ENCODE measurements at places on chromosomes 2 and 18.
A peak's percentile ranks its signal among the peaks of the same experiment; 100 is the strongest.

DNA sequence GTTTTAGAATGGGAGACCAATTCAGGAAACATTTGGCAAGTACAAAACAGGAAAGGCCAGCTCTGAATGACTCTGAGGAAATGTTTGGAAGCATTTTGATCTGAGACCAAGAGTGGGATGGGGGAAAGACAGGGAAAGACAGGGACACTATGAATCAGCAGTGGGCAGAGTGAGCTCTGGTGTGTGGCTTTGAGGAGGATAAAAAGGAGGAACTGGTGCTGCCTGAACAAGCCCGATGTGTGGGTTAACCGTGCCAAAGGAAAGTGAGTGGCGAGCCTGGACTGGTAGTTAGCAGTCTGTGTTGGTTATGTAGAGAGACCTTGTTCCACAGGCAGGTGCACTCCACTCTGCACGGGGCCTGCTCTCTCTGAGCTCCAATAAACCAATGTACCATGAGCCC, 5.3 kb downstream of the MFSD6 start:
- no peak for DNase-seq

DNA sequence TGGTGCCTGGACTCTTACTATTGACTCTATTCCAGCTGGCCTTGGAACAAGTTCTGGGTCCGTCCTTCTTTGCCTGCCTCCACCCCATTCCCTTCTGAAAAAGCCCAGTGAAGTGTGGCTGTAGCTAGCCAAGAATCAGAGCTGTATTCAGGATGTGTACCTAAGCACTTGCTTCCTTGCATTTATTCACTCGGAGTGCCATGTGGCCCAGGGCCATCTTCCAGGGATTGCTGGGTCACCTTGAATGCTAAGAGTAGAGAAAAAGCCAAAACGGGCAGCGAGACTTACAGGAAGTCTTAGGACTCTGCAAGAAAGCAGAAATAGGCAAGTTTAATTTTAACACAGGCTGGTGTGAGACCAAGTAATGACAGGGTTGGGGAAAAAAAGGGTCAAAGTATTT, 4.1 kb downstream of the ITGA6 start:
- peak; percentile 29 for DNase-seq

- DNase-seq, result no peak
These were observed 80.8 kb downstream of the ANKRD44 start for GRCh38 chr2:197229509-197230443.

- no peak for DNase-seq
These were observed 79.6 kb upstream of the LCLAT1 start for GRCh38 chr2:30367232-30368070.

DNA sequence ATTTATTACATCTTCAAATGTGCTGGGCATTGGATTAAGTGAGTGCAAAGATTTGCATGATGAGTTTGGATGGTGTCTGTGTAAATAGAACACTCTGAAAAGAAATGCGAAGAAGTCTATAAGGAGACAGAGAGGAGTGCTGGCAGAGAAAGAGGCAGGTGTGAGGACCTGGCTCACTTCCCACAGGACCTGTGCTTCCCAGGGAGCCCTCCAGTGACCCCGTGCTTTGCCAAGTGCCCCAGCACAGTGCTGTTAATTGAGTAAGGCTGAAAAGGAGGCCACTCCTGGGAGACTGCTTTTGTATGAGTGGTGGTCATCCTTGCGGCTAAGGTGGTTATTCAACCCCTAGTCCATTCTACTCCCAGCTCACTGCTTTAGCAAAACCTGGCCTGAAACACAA, 230.8 kb downstream of the OSR1 start:
- DNase-seq, result no peak

GRCh38 chr2:9174771-9175437, 31.7 kb upstream of the ASAP2 start:
- DNase-seq, result no peak

- no peak for DNase-seq
These were observed 24.1 kb downstream of the GULP1 start for GRCh38 chr2:188315750-188316149.

DNA sequence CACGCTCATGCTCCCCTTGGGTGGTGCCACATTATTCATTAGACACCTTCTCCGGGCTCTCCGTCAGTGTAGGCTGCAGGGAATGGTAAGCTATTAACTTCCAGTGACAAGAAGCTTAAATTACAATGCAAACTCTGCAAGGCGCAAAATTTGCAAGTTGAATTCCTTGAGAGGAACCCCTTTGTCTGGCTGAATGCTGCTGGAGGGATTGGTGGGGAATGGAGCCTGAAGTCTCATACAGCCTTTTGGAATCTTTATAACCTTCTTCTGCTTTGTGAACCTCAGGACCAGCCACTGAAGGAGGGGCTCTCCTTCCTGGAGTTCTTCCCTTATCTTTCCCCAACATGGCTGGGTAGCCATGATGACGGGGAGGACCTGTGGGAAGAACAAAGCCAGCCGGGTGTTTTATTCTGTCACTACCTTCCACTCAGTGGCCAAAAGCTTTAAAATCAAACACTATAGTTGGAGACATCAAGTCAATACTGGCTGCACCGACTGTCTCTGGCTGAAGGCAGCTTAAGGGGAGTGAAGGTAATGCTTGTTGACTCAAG, 220.9 kb upstream of the EPHA4 start:
- DNase-seq, result no peak

GRCh38 chr18:13374468-13375301, 156.1 kb downstream of the LDLRAD4 start:
- DNase-seq, result no peak

GRCh38 chr2:230944123-230944653, 19.1 kb upstream of the GPR55 start:
- DNase-seq, result no peak

GRCh38 chr2:178069551-178069950, 3.0 kb downstream of the PDE11A start:
- no peak for DNase-seq

GRCh38 chr2:26466662-26467310, 11.1 kb downstream of the OTOF start:
- DNase-seq, result no peak

GRCh38 chr2:166240387-166241313, 112.8 kb upstream of the SCN1A start:
- no peak for DNase-seq

DNA sequence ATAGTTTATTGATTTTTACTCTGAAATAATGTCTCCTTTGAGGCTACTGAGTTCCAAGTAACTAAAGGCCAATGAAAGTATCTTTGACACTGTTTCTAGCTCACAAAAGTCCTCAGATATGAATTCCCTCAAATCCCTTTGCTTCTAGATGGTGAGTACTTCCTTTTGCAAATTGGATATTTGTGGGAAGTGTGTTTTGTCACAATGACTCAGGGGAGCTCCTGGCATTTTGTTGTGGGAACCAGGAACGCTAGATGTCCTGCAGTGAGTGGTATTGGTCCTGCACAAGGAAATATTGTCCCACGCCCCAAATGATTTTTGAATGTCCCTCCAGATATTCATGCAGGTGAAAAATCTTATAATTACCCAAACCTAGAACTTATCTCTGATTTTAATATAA, 24.3 kb downstream of the TACR1 start:
- no peak for DNase-seq

- peak; percentile 58 for DNase-seq
These were observed at the start of gene MYCN for GRCh38 chr2:15939854-15940660. Gene MYCN (plus strand): TSS chr2:15940550. CDS start chr2:15942065, 1,515 bp downstream.

DNA sequence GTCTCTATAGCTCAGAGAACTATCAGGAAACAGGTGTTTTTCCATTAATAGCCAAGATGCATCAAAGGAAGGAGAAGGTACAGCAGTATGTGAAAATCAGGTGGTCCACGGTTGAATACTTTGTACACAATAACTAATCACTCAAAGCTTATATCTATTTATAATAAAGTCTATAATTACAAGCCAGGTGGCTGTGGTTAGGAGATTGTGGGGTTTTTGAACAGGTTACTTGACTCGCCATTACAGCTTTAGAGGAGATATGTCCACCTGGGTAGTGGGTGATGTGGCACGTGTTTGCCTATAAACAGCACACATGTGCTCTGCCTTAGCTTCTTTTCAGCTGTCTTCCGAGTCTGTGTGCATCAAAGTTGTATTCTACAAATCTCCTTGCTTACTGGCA, 892.2 kb upstream of the ZEB2 start:
- DNase-seq, result no peak

GRCh38 chr2:114040826-114041225, 150.9 kb downstream of the ACTR3 start:
- no peak for DNase-seq

GRCh38 chr2:25246001-25246400, 77.6 kb upstream of the POMC start:
- no peak for DNase-seq

- DNase-seq, result no peak
These were observed 80.2 kb downstream of the COL6A3 start for GRCh38 chr2:237333748-237334147.

GRCh38 chr2:156466739-156467405, 30.7 kb downstream of the GPD2 start:
- no peak for DNase-seq

All from C1 segment of cervical spinal cord (tissue), 14 donors.